Left colon (tissue), 2 donors: ENCODE measurements at places on chromosomes 13 and 19. TPM values are rescaled to one million over a fixed set of nuclear protein-coding genes. Genes with fewer than 3 reads are reported as not detected.

DNA sequence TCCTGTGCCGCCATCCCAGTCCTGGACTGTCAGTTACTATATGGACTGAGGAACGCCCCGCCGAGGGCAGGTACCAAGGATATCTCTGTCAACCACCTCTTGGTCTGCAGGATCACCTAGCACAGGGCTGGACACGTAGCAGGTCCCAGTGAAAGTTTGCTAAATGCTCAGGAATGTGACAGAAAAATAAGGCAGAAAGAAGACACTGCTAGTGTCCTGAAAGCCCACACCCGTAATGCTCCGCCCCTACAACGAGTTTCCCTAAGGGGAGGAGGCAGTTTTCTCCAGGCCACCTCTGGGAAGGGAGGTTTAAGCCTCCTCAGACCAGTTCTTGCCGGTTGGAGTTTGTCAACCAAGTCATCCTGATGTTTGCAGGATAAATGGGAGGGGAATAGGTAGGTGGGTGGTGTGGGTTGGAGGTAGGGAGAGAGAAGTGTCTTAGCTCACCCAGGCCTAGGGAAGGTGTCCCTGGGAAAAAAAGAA lies 1.7 kb upstream of the SERTAD3 start:
- peak; percentile 73 for DNase-seq

GRCh38 chr13:65342541-65343337 lies 1887.4 kb downstream of the PCDH9 start:
- DNase-seq: no peak

Gene SKA3
- 1.7 TPM for total RNA-seq

DNA sequence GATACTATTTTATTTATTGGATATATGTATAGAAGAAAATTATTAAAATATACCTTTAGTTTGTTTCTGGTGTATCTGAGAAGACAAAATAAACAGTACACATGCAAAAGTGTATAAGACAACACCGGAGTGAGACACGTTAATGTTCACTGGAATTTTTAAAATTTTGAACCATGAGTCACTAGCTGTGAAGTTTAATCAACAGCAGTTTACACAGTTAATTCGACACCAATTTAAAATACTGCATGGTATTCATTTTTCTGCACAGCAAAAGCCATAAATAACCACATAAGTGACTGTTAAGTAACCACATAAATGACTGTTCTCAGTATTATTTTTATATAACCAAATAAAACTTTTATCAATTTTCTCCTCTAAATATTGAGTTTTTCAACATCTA lies 418.7 kb upstream of the NBEA start:
- DNase-seq: no peak

GRCh38 chr19:19348266-19348665 lies 27.6 kb downstream of the MAU2 start:
- no peak for DNase-seq

DNA sequence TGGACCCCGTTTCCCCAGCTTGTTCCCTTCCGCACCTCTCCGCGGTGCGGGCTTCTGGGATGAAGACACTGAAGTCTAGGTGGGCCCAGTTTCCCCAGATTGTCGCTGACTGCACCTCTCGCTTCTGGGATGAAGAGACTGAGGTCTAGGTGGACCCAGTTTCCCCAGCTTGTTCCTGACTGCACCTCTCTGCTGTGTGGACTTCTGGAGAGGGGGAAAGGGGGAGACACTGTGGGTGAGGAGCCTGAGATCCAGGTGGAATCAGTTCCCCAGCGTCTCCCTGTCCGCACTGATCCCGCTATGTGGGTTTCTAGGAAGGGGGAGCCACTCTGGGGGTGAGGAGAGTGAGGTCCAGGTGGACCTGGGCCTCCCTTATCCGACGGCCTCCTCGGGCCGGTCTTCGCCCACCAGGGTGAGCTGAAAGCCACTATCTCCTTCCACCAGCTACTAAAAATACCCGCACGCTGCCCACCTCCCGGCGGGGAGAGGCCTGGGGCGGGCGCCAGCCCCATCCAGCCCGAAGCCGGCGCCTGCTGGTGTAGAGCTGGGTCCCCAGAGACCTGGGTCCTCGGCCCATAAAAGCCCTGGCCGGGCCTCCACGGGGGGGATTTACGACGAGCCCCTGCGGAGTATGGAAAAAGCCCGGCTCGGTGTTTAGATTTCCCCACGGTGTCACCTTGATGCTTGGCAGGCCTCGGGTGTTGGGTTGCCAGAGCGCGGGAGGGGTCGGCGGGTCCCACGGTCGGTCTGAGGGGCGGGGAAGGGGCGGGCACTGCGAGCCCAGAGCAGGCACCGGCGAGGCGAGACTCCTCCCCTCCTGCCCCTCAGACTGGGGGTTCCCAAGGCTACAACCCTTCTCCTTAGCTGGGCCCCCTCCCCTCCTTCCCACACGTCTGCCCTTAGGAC lies 10.6 kb downstream of the FUT6 start:
- DNase-seq: peak; percentile 67

GRCh38 chr19:4830768-4831265 lies 695 bp downstream of the TICAM1 start:
- no peak for DNase-seq

DNA sequence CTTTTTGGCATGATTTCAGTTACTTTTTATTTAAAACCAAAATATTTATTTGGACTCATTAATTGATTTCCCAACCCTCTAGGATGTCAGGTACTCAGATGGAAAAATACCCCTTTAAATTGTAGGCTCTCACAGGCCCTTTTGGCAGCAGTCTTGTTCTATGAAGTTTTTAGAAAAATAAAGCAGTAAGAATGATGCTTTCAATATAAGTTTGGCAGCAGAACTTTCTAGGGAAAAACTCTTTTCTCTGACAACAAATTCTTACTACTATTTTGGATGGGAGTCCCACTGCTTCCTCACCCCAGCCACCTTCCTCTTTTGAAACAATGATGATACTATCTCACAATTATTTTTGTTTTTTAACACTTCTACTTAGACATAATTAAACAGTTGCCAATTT lies 581.6 kb upstream of the SGCG start:
- no peak for DNase-seq
